OCI-M1 (cell line): ENCODE measurements at places on chromosomes 3 and 15.

DNA sequence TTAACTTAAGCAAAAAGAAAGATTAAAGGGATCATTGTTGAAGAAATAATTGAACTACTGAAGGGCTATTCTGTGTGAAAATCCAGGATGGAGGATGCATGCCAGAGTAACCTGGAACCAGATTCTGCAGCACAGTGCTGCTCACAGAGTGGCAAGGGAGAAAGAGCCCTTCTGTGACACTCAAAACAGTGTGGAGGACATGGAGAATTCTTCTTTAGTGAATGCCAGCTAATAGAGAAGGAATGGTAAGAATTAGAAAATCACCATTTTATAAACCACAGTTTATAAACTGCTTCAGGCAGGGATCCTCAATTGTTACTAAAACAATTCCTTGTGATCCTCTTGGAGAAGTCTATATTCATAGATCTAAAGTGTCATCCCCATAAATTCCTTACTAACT lies 70.4 kb upstream of the ARHGEF26 start:
- no peak for DNase-seq

GRCh38 chr3:98885851-98886250 lies 15.6 kb downstream of the DCBLD2 start:
- no peak for DNase-seq

GRCh38 chr3:129481766-129482332 lies 41.8 kb downstream of the IFT122 start:
- no peak for DNase-seq

DNA sequence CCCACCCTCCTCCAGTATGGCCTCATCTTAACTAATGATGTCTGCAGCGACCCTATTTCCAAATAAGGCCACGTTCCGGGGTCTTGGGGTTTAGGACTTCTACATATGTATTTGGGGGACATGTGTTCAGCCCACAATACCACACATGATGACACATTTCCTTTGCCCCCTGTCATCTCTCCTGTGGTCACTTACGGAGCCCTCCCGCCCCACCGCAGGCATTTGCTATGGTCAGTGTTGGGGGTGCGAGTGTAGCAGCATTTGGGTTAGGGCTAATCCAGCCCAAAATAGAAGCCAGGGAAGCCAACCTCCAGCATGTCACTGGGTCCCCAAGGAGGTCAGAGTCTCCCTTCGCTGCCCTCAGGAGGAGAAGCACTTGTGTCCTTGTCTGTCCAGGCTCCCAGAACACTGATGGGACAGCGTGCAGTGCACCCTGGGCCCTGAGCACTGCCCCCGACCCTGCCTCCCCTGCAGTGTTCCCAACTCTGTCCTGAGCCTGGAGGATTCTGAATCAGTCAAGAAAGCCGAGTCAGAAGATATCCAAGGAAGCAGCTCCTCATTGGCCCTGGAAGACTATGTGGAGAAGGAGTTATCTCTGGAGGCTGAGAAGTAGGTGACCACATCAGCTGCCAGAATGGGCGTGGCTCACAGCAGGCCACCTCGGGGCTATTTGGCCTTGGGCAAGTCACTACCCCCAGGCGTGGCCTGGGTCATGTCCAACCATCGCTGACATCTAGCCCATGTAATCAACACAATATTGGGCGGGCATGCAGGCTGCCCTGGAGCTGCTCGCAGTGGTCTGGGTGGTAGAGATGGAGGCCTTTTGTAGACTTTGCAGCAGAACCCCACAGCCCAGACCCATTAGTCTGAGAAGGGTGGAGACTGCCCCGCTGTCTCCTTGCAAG lies 46.9 kb upstream of the FGD5 start:
- no peak for DNase-seq

DNA sequence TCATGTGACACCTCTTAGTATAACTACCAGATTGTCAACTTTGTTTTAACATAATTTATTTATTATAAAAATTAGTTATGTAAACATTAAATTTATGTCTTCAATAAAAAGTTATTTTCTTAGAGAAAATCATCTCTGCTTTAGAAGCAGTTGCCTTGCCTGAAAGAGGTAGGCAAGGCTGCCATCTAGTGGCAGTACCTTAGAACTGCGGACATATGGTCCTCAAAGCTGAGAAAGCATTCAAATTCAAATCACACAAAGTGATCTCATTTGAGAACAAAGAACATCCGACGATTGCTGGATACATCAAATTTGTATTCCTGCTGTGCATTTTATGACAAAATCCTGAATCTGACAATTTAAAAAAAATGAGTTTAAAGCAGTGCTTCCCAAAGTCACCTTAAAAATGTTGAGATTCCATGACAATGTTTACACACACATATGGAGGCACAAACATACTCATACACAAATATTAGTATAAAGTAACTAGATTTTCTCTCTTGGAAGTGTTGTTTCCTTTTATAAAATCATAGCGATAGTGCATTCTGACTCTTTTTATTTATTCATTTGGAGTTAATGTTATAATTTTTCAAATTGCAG lies 617.4 kb downstream of the CADM2 start:
- peak; percentile 74 for DNase-seq

- no peak for DNase-seq
Observed at GRCh38 chr3:195256639-195257453, 14.1 kb downstream of the XXYLT1 start.

- DNase-seq = peak; percentile 15
Observed at GRCh38 chr3:95319921-95320494, 1257.1 kb downstream of the NSUN3 start.

DNA sequence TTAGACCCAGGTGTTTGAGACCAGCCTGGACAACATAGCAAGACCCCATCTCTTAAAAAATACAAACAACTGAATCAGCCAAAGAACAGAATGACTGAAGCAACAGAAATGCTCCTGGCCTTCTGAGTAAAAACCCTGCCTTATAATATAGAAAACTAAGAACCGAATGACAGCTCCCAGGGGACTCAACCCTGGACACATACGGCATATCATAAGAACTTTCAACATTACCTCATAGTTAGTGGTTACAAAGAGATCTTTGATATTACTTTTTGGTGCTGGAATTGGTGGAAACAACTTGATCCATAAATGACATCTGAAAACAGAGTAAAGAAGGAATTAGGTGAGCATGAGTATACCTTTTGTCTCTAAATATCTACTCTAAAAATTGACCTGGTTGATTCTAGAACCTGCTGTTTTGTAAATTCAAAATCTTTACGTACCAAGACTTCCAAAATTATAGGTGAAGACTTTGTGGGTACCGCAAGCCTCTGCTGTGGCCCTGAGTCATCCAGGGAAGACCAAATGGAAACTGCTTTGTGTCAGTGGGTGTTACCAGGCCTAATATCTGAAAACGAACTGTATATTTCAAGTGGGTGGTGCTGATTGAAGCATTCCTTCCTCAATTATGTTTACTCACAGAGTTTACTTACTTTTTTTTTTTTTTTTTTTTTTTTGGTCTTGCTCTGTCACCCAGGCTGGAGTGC lies 35.5 kb downstream of the IL5RA start:
- no peak for DNase-seq

GRCh38 chr3:100537646-100538338 lies 45.4 kb downstream of the TMEM45A start:
- DNase-seq = no peak

DNA sequence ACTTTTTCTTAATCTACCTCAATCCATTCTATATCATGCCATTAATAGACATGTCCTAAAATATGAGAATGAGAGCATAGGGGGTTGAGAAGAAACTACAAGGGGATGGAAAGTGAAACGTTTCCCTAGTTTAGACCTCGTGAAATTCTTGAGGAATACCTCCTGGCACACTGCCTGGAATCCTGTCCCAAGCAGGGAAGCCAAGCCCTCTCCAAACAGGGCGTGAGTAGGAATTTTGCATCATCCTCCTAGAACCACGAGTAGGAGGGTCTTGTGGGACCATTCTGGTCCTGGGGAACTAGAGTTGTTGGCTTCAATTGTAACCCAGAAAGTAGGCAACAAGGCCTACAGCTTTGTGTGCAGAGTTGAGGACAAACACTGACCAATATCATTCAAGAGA lies 19.6 kb upstream of the C3orf80 start:
- DNase-seq = no peak

GRCh38 chr3:128556907-128557306 lies 63.9 kb upstream of the GATA2 start:
- DNase-seq = no peak

- no peak for DNase-seq
Observed at GRCh38 chr3:192881159-192881786, 36.4 kb downstream of the MB21D2 start.

- no peak for DNase-seq
Observed at GRCh38 chr3:172154768-172155664, 115.6 kb downstream of the FNDC3B start.
